ENCODE measurements at places on chromosomes 5 and 9. TPM values are rescaled to one million over a fixed set of nuclear protein-coding genes. Genes with fewer than 3 reads are reported as not detected.

- peaks cover 2% of the 10 kb centered on the region for H3K4me1 ChIP-seq
- no peak overlapping the region for H3K27ac ChIP-seq
- H3K27me3 ChIP-seq: no peaks in the 10 kb centered on the region
- no peak overlapping the region for H3K4me3 ChIP-seq
- no peak for DNase-seq
- H3K36me3 ChIP-seq: peaks cover 26% of the 10 kb centered on the region
These were observed 162.3 kb downstream of the AOPEP start for GRCh38 chr9:94888775-94889174.

DNA sequence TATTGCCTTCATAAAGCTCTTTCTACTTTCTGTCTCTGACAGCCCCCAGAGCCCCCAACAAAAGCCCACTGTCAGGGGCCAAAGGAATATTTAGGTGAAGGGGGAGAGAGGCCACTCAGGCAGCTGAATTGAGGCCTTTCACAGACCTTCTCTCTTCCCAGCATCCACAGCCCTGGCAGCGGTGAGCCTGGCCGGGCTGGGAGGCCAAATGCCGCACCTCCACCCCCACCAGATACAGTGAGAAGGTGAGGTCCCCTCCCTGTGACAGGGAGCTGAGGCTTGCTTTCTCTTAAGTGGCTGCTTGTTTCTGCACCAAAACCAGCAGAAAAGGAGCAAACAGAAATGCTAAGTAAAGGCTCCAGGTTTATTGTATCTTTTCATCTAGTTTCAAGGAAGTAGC is 168.1 kb downstream of the ROR2 start:
- no peak overlapping the region for H3K4me3 ChIP-seq
- no peaks in the 10 kb centered on the region for H3K36me3 ChIP-seq
- H3K4me1 ChIP-seq: peaks cover 11% of the 10 kb centered on the region

THBS4 gene
- total RNA-seq: 3.4 TPM

GRCh38 chr5:171975262-171975876 is 31.1 kb downstream of the FBXW11 start:
- no peak overlapping the region for H3K27ac ChIP-seq
- H3K27me3 ChIP-seq: no peaks in the 10 kb centered on the region
- DNase-seq: no peak
- no peak overlapping the region for H3K4me3 ChIP-seq
- H3K36me3 ChIP-seq: peaks cover 49% of the 10 kb centered on the region

- no peak overlapping the region for H3K27ac ChIP-seq
- H3K36me3 ChIP-seq: no peaks in the 10 kb centered on the region
- H3K4me1 ChIP-seq: no peaks in the 10 kb centered on the region
- H3K27me3 ChIP-seq: peaks cover 25% of the 10 kb centered on the region
These were observed 261.8 kb upstream of the CLINT1 start for GRCh38 chr5:158120760-158121159.
